RKO (cell line): ENCODE measurements at places on chromosomes 1 and 21.

GRCh38 chr21:33152732-33153130 is 77.0 kb upstream of the IFNAR2 start:
- no peak for DNase-seq

DNA sequence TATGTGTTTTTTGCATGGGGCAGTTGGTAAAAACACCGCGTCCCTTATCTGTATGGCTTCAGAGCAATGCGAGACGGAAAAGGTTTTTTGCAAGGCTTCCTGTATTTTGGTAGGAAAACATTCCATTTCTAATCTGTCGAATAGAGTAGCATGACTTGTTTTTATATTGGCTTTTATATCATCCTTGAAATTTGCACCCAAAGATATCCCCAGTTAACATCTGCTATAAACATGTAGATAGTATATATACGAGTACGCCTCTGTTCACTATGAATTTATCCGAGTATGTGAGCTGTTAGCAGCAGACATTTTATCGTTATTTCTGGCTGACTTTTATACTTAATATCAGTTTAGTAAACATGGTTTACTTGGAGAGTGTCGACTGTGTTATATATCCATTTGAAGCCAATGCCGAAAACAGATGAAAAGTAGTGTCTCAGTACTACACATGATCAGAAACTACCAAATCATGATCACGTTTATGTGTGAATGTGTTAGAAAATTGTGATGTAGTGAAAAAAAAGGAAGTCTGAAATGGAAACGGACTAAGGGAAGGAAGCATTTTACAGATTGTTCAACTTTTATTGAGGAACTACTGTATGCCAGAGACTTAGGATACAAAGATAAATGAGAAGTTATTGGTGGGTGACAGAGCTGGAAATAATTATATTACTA is 1.0 kb downstream of the LEPR start:
- DNase-seq: peak; percentile 16

DNA sequence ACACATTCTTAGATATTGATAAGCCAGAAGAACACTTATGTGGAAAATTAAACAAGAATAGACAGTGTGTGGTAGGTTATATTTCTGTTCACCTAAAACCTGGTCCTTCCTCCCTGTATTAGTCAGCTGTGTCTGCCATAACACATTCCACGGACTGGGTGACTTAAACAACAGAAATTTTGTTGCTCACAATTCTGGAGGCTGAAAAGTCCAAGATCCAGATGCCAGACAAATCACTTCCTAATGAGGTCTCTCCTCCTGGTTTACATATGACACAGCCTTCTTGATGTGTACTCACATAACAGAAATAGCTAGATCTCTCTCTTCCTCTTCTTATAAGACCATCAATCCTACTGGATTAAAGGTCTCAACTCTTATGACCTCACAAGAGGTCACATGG is 25.7 kb downstream of the JMJD4 start:
- peak; percentile 37 for DNase-seq

DNA sequence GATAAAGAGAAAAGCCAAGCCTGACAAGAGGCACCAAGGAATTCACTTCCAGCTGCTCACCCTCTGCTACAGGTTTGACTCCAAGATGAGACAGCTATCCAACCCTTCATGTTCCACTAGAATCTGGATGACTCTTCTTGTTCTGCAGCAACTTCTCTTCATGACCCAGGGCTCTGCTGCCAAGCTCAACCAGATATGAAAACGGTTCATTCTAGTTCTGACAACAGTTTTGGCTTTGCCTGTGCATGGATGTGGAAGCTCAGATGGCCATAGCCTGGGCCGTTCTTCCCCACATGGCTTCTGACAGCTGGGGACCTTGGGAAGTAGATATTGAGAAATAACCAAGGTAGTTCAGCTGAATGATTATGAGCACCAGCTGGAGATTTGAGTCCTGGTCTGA is 13.7 kb downstream of the PI4KB start:
- no peak for DNase-seq

GRCh38 chr1:30049748-30050296 is 673.6 kb downstream of the MATN1 start:
- no peak for DNase-seq

GRCh38 chr1:159854116-159854692 is 8.3 kb downstream of the VSIG8 start:
- DNase-seq: peak; percentile 31
